ENCODE measurements at places on chromosomes 6 and 20.

- DNase-seq, result no peak
Measured at GRCh38 chr6:21801446-21802174, 208.1 kb downstream of the SOX4 start.

DNA sequence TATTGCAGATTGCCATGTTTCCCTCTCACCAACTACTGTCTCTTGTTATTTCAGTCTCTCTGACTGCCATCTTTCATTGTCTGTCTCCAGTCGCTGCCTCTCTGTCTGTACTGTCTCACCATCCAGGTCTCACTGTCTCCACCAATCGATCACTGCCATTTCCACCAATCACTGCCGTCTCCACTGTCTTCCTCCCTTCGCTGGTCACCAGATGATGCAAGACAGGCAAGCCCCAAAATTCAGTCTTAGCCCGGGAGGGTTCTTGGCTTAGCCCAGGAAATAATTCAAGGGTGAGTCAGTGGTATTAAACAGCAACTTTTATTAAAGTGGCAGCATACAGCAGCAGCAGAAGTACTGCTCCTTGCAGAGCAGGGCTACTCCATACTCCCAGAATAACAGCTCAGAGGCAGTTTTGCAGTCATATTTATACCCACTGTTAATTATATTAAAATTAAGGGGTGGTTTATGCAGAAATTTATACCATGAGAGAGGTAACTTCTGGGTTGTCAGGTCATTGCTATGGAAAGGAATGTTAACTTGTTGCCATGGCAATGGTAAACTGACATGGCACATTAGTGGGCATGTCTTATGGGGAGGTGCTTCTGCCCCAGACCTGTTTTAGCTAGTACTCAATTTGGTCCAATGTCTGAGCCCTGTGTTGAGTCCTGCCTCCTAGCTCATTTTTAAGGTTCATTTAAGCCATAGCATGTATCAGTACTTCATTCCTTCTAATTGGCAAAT, 23.0 kb upstream of the ECHDC1 start:
- peak; percentile 71 for DNase-seq

GRCh38 chr20:62370807-62371587, 3.9 kb upstream of the LAMA5 start:
- no peak for DNase-seq

DNA sequence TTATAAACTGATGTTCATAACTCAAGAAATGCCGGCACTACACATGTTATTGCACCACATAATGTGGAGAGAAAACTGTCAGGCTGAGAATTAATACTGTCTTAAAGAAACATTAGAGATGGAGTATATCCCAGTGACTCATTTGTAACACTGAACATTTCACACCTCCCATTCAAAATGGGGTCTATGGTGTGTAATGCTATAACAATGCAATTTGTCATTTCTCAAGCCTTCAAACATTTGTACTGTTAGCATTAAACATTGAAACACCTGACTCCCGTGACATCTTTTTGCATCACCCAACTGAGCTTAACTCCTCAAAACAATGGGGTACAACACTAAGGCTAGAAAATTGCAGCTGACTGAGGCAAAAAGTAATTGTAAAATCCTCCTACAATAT, 151.7 kb downstream of the DST start:
- DNase-seq, result no peak

DNA sequence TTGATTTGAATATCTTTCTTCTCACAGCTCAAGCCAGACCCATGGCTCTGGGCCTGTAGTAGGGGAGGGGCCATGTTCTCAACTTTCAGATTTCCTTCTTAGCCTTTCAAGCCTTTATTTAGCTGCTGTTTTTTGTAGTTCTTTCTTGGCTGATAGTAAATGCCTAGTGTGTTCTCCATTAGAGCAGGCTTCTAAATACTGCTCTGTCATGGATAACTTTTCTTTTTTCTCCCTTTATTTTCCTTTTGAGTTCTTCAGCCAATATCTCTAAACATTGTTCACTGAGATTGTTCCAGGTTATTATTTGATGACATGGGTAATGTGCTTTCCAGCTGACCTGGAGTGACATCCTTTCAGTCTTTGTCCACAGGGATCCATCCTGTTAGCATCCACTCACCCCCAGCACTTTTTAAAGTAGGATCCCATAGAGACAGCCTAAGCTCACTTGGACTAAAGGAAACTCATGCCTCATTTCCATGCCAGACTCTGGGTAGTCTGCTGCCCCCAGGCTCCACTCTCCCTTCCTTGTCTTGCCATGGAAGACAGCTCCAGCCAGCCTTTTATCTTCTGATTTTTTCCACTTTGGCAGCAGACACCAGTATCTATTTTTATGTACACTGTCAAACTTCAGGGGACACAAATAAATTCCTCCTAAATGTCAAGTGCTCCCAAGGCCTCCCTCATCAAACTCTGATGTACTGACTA, 645.6 kb downstream of the RNF144B start:
- no peak for DNase-seq

GRCh38 chr6:45595010-45595851, 217.5 kb upstream of the SUPT3H start:
- DNase-seq, result no peak

- DNase-seq, result no peak
Measured at GRCh38 chr6:139369068-139369467, 5.4 kb downstream of the CITED2 start.

GRCh38 chr20:51373713-51374455, 168.6 kb downstream of the NFATC2 start:
- no peak for DNase-seq

- DNase-seq, result no peak
Measured at GRCh38 chr6:13648850-13649249, 33.7 kb downstream of the NOL7 start.

- DNase-seq, result no peak
Measured at GRCh38 chr20:542777-543368, 717 bp downstream of the CSNK2A1 start.

DNA sequence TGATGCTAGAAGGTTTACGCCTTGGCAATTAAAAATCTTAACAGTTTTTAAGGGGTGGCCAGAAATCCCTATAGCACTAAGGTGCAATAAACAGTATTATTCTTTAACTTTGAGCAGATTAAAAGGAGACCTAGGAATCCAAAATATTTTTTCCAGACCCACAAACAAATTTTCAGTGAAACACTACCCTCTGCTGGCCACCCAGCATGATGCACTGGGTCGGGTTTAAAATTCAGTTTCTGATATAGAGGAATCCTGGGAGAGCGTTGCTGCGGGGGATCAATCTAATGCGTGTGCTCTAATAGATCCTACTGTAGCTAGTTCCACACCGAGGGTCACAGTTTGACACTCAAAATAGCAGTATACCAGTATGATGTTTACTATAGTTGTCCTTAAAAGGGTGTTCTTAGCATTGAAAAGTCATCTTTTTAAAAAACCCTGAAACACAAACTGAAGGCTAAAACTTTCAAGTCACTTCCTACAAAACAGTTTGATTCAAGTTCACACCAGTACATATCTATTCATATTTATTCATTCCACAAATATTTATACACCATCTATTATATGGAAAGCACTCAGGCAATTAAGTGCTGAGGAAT, 10.2 kb downstream of the UBE3D start:
- no peak for DNase-seq

- no peak for DNase-seq
Measured at GRCh38 chr6:2441601-2442475, 196.4 kb upstream of the GMDS start.

DNA sequence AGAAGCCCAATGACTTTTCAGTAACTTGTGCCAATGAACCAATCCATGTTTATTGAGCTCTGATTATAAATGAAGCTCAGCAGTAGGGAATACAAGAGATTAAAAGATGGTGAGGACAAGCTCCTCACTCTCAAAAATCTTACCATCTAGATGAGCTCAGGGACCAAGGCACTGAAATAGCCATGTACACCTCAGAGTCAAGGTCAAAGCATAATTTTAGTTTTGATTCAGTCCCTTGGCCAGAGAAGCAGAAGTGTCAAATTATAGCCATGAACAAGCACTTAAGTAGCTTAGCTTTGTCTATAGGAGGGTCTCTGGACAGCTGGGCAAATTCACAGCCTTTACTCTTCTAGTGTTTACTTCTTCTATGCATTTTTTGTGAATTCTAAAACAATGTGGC, 131.0 kb upstream of the DTNBP1 start:
- no peak for DNase-seq

DNA sequence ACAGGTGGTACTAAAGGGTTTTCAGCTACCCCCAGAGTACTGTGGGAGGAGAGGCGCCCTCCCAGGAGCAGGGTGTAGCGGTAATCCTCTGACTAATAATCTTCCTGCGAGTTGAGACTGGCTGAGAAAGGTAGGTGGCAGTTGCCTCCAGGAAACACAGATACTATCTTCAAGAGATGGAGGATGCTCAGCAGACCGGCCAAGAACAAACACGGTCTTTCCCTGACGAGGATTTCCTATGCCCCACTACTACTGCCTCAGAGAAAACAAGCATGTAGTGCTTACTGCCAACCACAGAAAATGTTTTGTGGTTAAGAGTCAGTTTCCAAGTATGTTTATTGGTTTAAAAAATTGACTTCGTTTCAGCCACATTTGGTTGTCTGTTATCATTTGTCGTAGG, 26.8 kb downstream of the C6orf89 start:
- no peak for DNase-seq

DNA sequence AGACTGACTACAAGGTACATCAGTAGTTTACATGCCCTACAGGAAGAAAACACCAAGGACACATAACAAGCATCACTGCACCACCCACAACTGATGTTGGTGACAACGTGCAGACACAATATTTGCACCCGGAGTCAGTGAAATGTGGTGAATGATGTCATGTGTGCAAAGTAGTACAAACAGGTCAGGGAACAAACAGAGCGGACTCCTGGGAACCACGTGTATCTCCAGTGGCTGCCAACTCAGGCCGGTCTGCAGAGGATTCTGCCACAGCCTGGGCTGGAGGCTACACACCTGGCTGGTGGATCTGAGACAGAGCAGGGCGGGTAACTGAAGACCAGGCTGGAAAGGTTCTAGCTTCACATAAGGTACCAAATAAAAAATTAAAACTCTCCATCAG, 28.2 kb upstream of the RPS6KA2 start:
- no peak for DNase-seq

DNA sequence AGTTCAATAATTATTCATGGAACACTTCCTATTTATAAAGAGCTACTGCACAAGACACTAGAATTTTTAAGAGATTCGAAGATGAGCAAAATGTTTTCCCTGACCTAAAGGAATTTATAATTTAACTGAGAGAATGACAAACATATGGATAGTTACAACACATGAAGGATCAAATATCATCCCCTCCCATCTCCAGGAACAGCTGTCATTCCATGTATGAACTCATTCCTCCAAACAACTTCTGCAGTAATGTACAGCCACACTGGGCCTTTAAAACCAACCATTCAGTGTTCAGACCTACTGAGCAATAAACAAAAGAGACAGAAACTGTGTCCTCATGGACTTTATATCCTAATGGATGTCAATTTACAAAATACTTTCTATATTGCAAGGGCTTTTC, 87.8 kb downstream of the KIF16B start:
- DNase-seq, result no peak

DNA sequence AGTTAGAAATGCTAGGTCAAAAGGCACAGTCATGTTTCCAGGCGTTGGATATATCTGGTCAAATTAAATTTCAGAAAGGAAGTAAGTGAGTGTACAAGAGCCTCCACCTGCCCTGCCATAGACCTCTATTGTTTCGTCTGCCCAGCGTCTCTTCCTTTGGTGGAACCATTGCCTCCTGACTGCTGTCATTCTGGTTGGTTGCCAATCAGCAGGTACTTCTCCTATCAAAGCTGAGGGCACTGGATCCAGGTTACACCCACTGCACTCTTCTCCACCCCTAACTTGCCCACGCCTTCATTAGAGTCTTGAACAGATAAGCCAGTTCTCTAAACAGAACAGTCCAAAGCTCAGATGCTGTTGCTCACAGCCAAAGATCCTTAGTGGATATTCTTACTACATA, 2.6 kb upstream of the WFDC5 start:
- no peak for DNase-seq

GRCh38 chr20:32605167-32605656, 20.1 kb upstream of the NOL4L start:
- peak; percentile 55 for DNase-seq

DNA sequence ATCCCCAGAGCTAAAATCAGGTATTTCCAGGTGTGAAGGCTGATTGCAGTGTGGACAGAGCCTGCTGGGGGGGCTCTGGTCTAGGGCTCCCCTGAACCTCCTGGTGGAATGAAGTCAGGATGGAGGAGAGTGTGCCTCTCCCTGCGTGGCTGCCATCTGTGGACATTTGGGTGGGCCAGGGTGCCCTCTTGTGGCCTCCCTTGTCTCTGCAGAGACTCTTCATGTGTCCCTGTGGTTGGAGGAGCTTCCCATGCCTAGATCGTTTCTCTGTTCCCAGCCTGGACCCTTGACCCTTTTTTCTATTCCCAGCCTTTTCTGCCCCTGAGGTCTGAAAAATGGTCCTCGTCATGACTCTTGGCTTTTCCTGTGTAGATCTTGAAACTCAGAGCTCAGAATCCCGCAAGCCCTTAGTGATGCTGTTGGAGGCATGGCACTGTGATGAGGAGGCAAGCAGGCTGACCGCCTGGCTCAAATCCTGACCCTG, 9.9 kb upstream of the PSMF1 start:
- peak; percentile 54 for DNase-seq

DNA sequence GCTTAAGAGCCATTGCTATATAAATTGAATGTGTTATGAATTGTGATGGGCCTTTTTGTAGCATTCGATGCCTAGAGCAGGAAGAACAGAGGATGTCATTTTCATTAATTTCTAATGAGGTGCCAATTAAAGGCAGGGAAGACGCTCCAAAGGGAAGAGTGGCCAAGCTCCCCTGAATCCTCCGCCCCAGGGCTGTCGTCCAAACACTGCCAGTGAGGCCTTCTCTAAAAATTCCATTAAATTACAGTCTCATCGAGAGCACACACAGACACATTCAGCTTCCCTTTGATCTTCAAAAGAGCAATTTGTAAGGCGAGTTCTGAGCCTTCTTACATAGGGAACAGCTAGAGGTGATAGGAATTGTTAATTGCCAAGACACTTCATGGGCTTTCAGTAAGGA, 300.0 kb downstream of the ZFAND3 start:
- DNase-seq, result no peak

- no peak for DNase-seq
Measured at GRCh38 chr20:15706719-15707118, 866.5 kb downstream of the KIF16B start.

GRCh38 chr20:51968151-51968550, 165.8 kb upstream of the SALL4 start:
- DNase-seq, result no peak

DNA sequence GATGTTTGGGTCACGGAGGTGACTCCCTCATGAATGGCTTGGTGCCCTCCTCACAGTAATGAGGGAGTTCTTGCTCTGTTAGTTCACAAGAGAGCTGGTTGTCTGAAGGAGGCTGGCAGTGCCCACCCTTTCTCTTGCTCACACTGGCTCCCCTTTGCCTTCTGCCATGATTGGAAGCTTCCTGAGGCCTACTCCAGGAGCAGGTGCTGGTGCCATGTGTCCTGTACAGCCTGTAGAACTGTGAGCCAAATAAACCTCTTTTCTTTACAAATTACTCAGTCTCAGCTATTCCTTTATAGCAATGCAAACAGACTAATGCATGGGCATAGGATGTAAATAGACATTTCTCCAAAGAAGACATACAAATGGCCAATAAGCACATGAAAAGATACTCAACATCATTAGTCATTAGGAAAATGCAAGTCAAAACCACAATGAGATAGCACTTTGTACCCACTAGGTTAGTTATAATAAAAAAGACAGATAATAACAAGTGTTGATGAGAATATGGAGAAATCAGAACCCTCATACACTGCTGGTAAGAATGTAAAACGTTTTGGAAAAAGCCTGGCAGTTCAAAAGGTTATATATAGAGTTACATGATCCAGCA, 17.7 kb downstream of the C20orf203 start:
- DNase-seq, result no peak

- DNase-seq, result no peak
Measured at GRCh38 chr6:39649996-39650395, 75.2 kb downstream of the KIF6 start.

- peak; percentile 92 for DNase-seq
Measured at GRCh38 chr20:19757487-19758132, 448 bp upstream of the RIN2 start.
